ENCODE measurements at places on chromosomes 2 and 18.

DNA sequence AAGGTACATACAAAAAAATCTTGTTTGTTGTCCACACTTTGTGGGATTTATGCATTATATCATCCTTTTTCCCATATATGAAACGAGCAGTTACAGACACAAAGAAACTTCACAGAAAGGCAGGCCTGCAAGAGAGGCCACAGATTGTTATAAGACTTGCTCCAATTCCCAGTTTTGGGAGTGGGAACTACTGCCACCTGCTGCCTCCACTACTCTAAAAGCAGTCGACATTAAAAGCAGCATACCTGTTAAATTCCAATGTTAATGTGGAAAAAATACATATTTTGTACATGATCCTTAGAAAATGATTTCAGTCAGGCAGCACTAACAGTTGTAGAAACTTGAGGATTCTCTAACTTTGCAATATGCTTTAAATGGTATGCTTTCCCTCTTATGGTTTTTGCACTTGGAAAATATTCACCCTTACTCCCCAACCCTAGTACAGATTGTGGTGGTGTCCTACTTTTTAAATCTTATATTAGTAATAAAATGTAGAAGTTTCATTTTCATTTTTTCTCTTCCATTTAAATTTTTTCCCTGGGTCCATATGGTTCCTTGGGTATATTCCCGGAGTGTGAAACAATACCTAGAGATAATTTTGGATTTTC lies 37.9 kb downstream of the SLC38A11 start:
- DNase-seq = no peak

- DNase-seq = no peak
These were observed 67.4 kb upstream of the GALNT5 start for GRCh38 chr2:157190151-157190550.

DNA sequence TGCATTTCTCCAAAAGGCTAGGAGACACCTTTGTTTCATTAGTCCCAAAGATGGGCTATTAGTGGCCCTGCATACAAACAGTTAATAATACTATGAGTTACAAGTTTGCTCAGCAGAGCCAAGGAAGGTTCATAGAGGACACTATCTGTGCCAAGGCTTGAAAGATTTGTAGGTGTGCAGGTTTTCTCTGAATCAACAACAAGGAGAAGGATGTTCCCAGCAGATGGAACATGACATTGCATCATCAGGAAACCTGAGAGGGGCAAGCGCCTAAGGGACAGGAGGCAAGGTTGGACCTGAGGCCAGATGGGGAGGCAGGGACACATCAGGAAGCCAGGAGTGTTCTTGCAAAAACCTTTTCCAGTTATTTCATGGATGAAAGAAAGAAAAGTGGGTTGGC lies 35.4 kb upstream of the STK17B start:
- DNase-seq = no peak

- DNase-seq = no peak
These were observed 1246.0 kb upstream of the ACVR2A start for GRCh38 chr2:146598791-146599190.

DNA sequence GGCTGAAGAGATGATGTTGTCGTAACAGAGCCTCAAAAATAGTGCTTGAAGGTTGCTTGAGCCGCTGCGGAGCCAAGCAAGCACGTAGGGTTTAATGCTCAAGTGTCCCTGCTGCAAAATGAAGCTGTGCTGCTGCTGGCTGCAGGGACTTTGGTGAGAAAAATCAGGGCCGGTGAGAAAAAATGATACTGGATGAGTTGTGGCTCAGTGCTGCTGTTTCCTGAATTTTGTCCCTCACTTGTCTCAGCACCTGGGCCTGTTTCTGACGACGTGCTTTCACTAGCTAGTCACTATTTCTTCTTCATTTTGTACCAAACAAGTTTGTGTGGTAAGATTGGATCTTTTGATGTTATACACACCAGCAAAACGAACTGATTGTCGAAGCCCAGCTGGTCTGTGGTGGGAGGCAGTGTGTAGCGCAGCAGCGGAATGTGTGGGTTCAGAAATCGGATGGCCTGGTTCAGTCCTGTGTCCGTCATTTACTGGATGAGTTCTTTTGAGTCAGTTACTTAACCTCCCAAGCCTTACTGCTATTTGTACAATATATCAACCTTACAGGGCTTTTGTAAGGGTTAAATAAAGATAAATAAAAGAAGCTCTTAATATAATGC lies 172.8 kb upstream of the FOSL2 start:
- DNase-seq = no peak

DNA sequence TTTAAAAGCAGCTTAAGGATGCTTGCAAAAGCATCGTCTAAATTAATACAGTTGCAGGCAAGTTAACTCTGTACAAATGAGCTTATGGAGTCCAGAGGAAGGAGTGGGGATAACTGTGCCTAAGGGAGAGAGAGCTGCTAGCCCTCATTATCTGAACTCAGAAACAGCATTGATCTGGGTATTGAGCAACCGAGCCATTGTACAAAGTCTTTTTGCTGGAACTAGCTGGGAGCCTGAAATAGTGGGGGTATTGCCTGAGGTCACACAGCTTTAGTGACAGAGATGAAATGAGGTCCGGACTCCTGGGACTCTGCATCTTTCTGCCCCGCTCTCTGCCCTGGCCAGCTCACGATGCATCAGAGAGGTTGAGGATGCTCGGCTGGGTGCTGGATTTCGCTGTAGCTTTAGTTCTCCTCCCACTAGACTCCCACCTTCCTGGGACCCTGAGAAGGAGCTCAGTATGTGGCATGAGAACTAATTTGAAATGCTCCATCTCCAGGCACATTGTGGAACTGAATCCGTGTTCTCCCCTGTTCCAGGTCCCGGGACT lies 67.5 kb upstream of the ATG16L1 start:
- DNase-seq = no peak

DNA sequence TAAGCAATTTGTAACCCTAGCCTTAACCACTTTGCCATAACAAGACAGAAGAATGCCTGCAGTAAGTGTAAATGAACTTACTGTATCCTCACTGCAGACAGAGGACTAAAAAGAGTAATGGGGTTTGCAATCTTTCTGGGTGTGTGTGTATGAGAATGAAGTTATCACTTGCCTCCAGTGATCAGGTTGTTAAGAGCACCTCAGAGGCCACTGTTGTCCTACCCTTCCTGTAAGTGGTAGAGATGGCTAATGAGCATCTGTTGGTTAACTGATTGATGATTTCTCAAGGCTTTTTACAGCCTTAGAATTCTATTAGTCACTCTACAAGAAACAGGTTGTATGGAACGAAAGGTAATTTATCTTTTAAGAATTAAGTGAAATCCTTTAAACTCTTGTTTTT lies 27.6 kb upstream of the GTF2A1L start:
- DNase-seq = no peak

DNA sequence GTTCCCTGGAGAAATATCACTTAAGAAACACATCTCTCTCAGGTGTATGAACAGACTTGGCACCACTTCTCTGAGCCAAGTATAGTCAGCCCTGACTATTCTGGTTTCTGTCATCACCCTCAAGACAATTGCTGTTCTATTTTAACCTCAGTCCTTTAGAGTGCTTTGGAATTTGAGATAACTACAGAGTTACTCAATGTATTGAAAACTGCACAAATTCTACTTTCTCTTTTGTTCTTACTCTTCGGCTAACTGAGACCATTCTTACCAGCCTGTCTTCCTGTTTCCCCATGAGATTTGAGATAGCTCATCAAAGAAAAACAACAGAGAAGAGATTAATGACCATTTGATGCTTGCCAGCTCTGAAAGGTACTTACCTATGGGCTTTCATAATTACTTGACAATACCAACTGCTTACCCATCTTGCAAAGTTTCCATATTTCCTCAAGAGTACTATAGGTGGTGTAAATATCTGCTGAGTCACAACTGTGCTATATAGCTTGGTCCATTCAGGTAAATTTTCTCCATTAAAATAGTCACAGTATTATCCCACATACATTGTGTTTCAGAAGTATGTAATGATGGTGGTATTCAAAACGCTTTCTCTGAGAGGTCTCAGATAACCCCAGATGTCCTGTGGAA lies 467.5 kb upstream of the CHST9 start:
- no peak for DNase-seq

GRCh38 chr2:69271831-69272257 lies 115.2 kb downstream of the GFPT1 start:
- DNase-seq = no peak

GRCh38 chr2:6919901-6920742 lies 2.9 kb downstream of the RNF144A start:
- no peak for DNase-seq
